ENCODE measurements at places on chromosomes 12 and 14. TPM values are rescaled to one million over a fixed set of nuclear protein-coding genes. Genes with fewer than 3 reads are reported as not detected.

- DNase-seq: no peak
Measured at GRCh38 chr14:38663382-38663781, 407.5 kb upstream of the CLEC14A start.

GRCh38 chr12:6950811-6951540, at the start of gene PTPN6:
Gene PTPN6, plus strand, starts transcription at chr12:6951356. Its CDS starts 157 bp downstream, at chr12:6951513.
- DNase-seq: no peak

- DNase-seq: no peak
Measured at GRCh38 chr12:13383379-13383778, 186.9 kb downstream of the EMP1 start.

DNA sequence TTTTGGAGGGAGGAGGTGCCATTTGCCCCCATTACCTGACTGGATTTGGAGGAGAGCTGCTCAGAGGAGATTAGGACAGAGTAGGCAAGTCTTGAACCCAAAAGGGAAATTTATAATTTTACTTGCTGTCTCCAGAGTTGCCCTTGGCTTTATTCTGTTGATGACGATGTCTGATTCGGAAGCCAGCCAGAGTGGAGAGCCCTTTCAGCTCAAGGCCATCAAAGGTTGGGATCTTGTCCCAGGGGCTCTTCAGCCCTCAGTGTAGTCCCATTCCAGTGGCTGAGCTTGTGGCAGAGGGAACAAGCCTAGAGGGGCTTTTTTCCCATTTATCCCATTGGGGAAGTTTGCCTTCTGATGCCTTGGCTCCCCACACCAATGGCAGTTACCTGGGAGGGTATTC, 71.8 kb downstream of the HSD17B6 start:
- no peak for DNase-seq

DNA sequence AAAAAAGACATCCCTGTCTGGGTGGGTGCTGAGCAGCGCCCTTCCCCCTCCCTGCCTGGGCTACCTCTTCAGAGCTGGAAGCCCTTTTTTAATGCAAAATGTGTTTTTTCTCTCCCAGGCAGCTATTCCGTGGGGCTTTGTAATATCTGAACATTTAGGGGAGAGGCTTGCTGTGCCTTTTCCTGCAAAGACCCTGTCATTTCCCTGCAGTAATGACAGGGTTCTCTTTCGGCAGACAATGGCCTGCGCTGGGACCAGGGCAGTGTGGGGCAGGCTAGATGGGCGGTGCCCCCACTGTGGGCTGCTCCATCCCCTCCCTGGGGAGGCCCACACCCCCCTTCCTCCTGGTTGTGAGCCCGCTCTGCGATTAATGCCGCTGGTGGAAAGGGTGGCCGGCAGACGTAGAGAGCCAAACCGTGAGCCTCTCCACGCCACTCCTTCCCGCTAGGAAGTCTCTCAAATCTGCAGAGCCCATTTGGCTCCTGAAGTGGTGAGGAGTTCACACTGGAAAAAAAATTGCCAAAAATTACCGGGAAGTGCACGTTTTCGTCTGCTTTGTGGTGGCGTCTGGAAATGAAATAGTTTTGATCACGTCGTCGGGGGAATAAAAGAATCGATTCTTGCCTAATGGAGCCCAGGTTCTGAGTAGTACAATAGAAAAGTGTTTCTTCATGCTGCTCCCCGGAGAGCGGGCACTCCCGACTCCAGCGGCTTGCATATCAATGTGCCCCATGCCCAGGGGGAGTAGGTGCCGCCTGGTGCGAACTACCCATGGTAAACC, 31.5 kb downstream of the KIF26A start:
- no peak for DNase-seq

DNA sequence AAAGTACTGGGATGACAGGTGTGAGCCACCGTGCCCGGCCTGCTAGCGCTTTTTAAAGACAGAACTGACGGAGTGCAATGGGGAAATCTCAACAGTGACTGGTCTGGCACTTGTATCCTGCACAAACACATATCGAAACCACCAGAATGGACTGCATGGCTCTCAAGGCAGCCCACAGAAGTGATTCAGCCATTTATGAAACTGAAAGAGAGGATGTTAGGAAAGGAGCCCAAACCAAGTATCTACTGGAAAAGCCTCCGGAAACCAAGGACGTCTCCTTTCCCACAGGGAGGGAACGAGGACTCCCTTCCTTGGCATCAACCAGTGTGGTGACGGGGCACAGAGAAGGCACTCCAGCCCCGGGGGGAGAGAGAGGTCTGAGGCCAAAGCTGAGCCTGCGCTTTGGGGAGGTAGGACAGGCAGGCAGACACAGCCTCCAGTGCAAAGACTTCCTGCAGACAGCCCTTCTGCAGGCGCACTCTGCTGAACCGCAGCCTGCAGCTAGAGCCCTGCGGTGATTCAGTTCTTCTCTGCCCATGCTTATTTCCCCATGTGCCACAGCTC, 16.5 kb downstream of the SLC15A4 start:
- no peak for DNase-seq

- DNase-seq: peak; percentile 96
Measured at GRCh38 chr12:108312693-108313189, 26.4 kb downstream of the CMKLR1 start.

DNA sequence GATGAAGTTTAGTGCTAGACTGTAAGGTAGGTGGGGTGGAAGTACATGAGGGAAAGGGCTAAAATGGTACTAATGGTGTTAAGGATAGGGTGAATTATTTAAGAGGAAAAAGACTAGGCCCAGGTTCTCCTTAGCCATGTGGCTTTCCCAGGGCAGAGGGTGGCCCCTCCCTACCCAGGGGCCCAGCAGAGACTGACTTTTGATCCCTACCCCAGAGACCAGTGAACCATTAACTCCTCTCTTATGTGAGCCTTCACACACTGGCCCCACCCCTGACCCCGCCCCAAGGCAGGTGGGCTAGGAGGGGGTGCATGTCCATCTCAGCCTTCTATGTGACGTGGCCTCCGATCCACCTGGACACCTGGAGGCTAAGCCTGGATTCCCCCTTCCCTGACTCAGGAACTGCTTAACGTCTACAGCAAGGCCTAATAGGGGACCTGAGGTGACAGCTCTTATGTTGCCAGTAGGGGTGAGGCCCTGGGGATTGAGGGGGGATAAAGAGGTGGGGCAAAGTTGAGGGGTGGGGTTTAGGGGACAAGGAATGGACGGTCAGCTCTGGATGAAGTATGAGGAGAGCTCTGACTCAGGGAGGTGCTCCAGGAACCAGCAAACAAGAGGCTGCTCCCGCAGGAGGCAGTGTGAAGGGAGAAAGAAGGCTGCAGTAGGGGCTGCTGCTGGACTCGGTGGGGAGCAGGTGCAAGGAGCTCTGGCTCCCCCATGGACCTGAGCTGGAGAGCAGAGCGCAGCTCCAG, 757 bp downstream of the SLC39A5 start:
- no peak for DNase-seq

- DNase-seq: peak; percentile 64
Measured at GRCh38 chr12:49482095-49483051, 56.5 kb upstream of the KCNH3 start.

GRCh38 chr14:103718572-103718971, 3.0 kb downstream of the ZFYVE21 start:
- no peak for DNase-seq

GRCh38 chr12:12467688-12468261, 94.9 kb downstream of the DUSP16 start:
- DNase-seq: peak; percentile 81

The CIT gene
- total RNA-seq: 4.7 TPM

The ANKRD33 gene
- not detected for total RNA-seq

The TCL1B gene
- total RNA-seq: not detected

The HOXC12 gene
- total RNA-seq: 0.62 TPM

The GPR65 gene
- total RNA-seq: 0.05 TPM

The SDR9C7 gene
- total RNA-seq: 0.16 TPM

The FSCB gene
- not detected for total RNA-seq

Measured in myocyte (in vitro differentiated cells).